ENCODE measurements at places on chromosomes 5 and 9.
A peak's percentile ranks its signal among the peaks of the same experiment; 100 is the strongest.

GRCh38 chr9:114935119-114935518 is 4.7 kb upstream of the TNFSF8 start:
- no peak for DNase-seq

GRCh38 chr5:78566747-78567425 is 81.7 kb downstream of the LHFPL2 start:
- no peak for DNase-seq

DNA sequence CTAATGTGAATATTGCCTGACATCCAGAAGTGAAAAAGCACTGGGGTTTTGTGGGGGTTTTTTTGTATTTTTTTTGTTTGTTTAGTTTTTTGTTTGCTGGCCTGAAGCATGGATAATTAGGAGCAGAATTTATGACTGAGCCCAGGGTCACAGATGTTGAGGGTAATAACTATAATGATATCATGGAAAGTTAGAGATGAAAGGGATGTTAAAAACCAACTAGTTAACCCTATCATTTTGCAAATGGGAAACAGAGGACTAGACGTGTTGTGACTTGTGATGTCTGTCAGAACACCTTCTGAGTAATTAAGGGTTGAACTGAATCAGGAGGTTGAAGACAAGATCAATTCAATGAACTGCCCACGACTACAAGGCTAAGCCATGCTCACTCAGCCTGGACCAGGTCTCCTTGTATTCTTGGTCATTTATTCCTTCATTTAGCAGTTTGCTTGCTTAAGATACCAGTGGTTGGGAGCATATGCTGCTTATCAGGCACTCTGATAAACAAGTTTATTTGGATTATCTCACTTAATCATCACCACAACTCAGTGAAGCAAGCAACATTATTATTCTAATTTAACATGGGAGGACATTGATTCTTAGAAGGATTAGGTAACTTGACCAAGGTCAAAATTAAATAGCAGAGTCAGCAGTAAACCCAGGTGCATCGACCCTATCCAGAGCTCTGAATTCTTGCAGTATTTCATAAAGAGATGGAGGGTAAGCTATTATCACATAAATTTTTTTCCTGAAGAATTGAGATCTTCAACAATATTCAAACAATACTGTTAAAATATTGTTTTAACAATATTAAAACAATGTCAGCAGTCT is 75.7 kb upstream of the PIK3R1 start:
- no peak for DNase-seq

DNA sequence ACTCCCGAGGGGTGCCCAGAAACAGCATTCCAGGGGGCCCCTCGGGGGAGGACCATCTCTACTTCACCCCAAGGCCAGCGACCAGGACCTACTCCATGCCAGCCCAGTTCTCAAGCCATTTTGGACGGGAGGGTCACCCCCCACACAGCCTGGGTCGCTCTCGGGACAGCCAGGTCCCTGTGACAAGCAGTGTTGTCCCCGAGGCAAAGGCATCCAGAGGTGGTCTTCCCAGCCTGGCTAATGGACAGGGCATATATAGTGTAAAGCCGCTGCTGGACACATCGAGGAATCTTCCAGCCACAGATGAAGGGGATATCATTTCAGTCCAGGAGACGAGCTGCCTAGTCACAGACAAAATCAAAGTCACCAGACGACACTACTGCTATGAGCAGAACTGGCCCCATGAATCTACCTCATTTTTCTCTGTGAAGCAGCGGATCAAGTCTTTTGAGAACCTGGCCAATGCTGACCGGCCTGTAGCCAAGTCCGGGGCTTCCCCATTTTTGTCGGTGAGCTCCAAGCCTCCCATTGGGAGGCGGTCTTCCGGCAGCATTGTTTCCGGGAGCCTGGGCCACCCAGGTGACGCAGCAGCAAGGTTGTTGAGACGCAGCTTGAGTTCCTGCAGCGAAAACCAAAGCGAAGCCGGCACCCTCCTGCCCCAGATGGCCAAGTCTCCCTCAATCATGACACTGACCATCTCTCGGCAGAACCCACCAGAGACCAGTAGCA is 83.9 kb downstream of the GOLPH3 start:
- no peak for DNase-seq

DNA sequence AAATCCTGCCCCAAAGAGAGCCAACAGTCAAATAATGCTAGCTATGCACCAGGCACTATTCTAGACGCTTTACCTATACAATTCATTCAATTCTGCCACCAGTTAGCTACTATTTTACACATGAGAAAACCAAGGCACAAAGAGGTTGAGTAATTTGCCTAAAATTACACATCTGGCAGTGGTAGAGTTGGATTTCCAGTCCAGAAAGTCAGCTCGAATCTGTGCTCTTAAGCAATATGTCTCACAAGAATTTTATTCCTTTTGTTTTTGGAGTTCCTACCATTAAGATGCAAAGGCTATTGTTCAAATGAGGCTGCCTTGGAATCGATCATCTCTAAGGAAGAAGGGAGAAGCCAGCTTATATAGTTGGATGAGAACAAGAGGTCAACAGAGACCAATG is 256.9 kb upstream of the RASA1 start:
- DNase-seq = no peak

GRCh38 chr9:13239208-13239607 is 40.3 kb downstream of the MPDZ start:
- DNase-seq = no peak

DNA sequence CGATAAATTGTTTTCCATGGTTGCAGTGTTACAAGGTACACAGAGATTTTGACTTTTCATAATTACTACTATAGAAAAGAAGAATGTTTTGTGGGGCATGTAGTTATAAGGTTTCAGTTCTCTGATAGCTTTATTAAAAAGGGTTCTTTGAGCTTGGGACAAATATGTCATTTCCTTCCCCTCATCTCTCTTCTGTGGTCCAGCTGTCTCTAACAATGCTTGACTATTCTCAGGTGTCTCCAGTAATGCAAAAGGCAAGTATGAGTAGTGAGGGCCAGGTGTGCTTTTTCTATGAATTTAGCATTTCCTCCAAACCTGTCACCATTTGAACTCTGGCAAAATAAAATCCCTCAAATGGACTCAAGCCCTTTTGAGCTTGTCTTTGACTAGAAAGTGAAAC is 84.3 kb downstream of the SLF1 start:
- no peak for DNase-seq

- DNase-seq = no peak
Observed at GRCh38 chr5:129945774-129946270, 41.6 kb downstream of the CHSY3 start.

DNA sequence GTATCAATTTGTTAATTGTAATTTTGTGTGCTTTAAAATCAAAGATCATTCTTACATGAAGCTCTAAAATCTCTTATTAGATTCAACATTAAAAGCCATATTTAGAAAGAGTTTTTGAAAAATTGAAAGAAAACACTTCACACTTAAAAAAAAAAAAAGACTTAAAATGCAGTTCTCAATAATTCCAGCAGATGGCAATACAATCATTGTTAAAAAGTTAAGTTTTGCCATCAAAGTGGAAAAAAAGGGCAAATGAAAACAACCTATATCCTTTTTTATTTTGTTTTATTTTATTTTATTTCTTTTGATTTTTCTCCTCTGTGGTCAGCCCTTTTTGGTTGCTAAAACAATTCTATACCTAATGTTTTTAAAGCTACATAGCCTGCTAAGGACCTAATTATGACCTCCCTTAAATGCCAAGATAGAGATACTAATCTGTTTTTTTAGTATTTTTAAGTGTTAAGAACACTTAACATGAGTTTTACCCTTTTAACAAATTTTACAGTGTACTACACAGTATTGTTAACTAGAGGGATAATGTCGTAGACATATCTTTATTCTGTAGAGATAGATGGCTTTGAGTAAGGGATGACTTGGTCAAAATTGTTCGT is 154.2 kb upstream of the DAB2 start:
- no peak for DNase-seq

DNA sequence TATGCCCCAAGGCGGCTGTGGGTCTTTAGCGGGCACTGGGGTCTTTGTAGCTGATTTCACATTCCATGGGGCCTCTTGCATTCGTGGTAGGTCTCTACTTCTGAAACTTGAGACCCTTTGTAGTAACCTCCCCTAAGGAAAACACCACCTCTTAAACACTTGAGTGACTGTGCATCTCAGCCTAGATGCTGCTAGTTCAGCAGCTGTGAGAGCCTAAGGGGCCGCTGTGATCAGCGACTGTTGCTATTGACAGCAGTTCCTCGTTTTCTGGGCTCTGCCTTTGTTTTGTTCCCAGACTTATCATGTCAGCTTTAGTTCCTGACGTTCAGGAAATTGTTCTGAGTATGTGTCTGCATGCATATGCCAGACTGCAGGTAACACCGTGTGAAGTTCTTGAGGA is 171.2 kb downstream of the HSPA4 start:
- no peak for DNase-seq

GRCh38 chr5:72180925-72181324 is 73.7 kb downstream of the MAP1B start:
- no peak for DNase-seq

DNA sequence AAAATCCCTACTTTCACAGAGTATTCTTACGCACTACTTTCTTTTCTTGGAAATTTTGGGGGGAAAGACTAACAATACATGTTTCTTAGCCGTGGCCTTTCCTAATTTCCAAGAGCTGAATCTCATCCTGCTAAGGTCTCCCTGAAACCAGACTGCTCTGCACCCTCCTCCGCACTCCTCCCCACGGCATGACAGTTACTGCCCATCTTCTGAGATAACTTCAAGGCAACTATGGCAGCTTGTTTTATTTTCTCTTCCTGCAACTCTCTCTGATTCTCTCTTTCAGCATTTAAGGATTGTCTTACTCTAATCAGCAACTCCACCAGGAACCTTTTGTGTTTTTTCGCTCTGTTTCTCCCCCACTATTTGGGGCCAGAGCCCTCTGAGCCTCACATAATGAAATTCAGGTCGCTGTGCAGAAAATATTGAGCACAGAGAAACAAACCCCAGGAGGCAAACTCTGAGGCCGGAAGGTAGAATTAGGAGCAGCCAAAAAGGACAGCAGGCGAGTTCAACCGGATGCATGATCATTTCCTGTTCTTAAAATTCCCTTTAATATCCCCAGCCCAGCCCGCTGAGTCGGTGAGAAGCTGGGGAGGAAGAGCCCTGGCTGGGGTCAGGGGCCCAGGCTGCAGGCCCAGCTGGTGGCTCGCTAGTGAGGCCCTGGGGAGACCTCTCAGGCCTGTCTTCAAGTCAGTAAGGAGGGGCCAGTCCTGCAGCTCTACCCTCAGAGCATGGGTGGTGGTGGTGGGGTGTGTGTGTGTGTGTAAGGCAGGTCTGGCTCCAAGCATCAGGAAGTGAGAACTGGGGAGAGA is 213.6 kb upstream of the S1PR3 start:
- no peak for DNase-seq

DNA sequence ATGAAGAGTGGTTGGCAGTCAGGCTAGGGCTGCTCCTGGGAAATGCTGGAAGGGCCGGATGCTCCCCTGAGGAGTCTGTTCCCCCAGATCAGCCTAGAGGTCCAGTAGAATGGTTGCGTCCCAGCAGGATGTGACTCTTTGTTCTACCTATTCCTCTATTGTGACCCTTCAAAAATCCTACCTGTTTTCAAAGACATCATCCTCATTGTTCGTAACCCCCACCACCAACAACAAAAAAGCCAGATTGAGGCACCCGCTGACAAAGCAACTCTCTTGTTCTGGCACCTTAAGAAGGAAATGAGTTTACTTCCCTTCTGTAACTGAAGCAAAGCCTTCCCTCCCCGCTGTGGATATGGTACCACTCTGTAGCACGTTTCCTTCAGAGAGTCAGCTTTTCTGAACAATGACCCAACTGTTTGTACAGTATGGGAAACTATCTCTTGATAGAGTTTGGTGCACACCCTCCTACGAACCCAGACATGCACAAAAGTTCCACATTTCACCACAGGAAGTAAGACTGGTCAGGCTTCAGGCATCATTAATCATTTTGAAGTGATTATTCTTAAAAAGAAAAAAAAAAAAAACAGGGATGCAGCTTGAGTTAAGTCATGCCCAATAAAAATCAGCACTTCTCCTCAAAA is 207.2 kb downstream of the ENC1 start:
- DNase-seq = no peak

GRCh38 chr5:177390363-177391300 is 6.4 kb downstream of the SLC34A1 start:
- peak; percentile 91 for DNase-seq

DNA sequence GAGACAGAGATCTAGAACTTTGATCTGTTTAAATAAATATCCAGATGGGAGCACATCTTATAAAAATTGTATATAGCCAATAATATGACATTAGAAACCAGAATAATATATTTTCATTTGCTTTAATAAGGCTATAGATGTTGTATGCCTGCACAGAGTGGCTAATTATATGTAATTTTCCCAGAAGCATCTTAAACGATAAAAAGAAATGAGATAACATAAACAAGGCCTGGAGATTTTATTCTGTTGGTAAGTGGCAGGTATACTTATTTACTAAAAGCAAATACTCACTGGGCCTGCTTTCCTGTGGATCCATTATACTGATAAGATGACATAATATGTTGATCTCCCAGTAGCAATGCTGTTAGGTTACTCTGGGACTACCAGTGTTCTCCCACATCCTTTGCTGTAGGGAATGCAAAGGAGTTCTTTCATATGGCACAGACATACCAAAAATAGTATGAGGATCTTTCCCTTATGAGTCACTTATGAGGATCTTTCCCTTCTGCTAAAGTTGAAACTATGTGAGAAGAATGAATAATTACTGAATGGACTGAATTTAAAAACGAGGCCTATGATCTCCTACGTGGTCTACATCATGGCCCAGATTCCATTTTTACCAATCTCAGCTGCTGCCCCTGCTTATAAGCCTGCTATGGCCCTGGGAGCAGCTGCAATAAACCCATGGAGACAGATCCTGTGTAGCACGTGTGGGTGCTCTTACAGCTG is 112.1 kb downstream of the NUDT12 start:
- DNase-seq = no peak

DNA sequence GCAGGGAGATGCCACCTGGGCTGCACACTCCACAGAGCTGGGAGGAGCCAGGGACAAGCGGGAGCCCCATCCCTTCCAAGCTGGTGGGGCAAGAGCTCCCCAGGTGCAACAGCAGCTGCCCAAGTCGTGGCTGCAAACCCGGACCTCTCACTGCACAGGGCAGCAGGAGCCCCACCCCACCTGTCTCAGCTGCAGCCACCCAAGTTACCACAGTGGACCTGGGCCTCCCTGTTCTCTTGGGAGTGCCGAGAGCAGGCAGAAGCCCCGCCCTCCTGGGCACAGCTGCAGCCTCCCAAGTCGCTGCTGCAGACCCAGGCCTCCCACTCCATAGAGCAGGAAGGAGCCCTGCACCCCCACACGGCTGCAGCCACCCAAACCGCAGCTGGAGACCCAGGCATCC is 374.1 kb upstream of the ACO1 start:
- no peak for DNase-seq

- no peak for DNase-seq
Observed at GRCh38 chr5:111976705-111977435, 219.9 kb upstream of the NREP start.

DNA sequence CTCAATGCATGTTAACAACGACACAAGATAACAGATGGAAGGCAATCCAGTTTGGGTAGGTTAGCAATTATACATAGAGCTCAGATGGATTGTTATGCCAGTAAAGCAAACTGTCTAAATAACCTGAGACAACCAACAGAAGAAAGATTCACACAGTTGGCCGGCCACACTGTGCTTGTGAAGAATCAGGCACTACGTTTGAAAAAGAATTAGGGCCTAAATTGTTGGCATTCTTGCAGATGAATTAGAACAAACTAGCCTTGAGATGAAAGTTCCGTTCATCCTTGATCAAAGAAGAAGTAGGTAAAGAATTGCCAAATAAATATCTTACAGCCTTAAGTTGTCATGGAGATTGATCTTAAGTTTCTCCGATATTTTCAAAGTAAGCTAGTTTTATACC is 210.6 kb downstream of the CDH18 start:
- no peak for DNase-seq
